ENCODE measurements at places on chromosomes 13 and 19. TPM values are rescaled to one million over a fixed set of nuclear protein-coding genes. Genes with fewer than 3 reads are reported as not detected.

DNA sequence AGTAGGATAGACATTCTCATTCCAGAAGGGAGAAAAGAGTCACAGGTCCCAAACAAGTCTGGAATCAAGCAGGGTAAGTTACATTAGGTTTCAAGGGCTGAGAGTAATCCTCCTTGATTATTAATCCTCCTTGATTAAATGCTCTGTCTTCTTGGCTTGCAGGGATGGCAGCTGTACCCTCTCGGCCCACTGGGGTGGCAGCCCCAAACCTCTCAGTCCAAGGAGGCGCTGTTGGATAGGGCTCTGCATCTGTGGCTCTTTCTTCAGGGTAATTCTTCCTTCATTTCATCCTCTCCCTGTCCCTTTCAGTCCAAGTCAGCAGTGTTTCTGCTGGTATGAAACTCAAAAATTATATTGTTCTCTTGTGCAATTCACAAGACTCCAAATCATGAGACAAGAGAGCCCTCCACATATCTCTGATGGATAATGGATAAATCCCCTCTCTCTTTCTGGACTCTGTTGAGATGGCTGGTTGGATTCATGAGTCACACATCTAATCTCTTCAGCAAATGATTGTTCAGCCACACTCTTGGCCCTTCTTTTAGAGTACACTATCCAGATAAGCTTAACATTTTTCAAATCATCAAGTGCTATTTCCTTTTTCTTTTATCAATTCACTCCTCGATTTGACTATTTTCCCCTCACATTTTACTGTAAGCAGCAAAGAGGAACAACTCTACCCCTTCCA is 323.7 kb upstream of the HTR2A start:
- no peak for DNase-seq

GRCh38 chr19:5122121-5122400 is 153.1 kb downstream of the KDM4B start:
- DNase-seq, result no peak

DNA sequence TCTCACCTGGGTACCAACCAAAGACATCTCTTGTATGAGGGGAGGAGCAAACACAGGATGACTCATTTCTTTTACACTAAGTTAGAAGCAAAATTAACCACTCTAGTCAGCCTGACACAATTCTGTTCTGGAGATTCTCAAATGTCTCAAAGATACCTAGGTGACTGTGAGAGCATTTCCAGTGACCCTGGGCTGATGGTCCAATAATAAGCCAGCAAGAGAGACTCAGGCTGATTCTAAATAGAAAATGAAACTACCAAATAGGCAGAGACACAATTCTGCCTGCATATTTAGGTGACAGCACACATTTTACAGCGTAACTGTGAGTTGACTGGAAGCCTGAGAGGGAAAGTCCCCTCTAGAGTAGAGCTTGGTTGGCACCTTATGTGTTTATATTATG is 16.3 kb downstream of the ZNF91 start:
- no peak for DNase-seq

PSG2 gene
- total RNA-seq, result not detected

GRCh38 chr13:93104270-93104669 is 122.3 kb upstream of the GPC6 start:
- no peak for DNase-seq

ACP7 gene
- total RNA-seq, result not detected

TJP3 gene
- total RNA-seq, result 5.4 TPM

GRCh38 chr19:33558856-33559255 is 37.3 kb upstream of the PEPD start:
- DNase-seq, result peak; percentile 91

CEACAM8 gene
- not detected for total RNA-seq

DNA sequence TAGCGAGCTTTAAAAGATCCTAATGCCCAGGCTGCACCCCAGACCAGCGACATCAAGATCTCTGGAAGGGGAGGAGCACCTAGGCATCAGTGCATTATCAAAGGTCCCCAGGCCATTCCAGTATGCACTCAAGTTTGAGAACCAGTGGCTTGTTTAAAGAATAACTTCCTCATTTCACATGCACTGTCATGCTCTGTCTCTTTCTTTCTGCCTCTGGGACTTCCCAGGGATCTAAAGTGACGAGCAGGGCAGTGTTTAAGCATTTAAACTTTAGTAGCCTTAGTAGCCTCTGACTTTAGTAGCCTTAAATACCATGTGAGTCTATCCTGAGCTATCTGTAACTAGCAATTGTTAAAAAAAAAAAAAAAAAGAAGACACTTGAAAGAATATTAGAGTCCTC is 8.9 kb upstream of the FARP1 start:
- no peak for DNase-seq

GRCh38 chr19:31976775-31977536 is 368.5 kb upstream of the ZNF507 start:
- DNase-seq, result no peak

GRCh38 chr13:105763851-105764250 is 771.6 kb downstream of the EFNB2 start:
- DNase-seq, result no peak

- DNase-seq, result no peak
Measured at GRCh38 chr13:100409132-100409531, 179.5 kb downstream of the GGACT start.

TEX26 gene
- total RNA-seq, result not detected

NFIX gene
- 144 TPM for total RNA-seq

- no peak for DNase-seq
Measured at GRCh38 chr13:43293561-43293960, 270.2 kb downstream of the DNAJC15 start.

DNA sequence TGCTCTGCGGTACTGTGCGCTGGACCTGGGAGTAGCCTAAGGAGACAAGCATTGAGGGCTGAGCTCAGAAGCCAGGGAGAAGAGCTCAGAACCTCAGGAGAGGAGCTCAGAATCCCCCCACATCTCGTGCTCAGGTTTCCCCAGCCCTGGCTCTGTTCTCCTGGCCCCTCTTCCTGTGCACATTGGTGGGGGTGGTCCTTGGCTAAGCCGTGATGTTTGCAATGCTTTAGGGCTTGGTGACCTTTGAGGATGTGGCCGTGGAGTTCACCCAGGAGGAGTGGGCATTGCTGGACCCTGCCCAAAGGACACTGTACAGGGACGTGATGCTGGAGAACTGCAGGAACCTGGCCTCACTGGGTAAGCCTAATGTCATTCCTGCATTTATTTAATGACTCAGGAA is 6.6 kb downstream of the ZNF557 start:
- no peak for DNase-seq
